RCC 7860 (cell line): ENCODE measurements at places on chromosomes 3 and 15.
A peak's percentile ranks its signal among the peaks of the same experiment; 100 is the strongest.

GRCh38 chr3:167754049-167754448 is 18.5 kb downstream of the SERPINI1 start:
- DNase-seq: no peak

DNA sequence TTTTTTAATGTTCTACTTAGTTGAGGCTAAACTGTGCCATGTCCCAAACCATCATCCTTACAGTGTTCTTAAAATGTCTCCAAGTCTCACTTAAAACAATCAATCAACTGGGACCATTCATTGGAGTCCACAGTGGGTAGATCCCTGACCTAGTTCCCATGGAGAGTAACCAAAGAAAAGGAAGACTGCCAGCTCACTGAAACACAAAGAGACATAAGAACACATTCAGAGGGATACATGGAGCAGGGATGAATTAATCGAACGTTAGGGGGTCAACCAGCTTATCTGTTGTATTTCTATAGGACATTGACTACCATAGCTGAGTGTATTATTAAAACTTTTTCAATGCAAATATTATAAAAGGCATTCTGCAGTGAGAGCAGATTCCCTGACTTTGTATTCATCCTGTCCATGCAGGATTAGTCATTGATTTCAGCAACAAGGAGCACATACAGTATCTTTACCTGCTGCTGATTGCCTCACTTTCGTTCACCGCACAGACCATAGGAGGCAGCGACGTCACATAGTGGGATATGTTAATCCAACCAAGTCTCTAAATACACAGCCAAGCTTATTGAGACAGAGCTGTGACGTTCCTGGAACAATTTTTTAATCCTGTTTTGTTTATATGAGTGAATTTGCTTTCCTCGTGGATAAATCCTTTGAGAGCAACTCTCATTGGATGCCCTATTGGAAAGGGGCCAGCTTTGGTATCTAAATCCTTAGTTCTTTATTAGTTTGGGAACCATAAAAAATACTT is 364.9 kb upstream of the RBMS3 start:
- DNase-seq: peak; percentile 56

GRCh38 chr15:98427321-98427720 is 221.0 kb upstream of the IGF1R start:
- DNase-seq: no peak

DNA sequence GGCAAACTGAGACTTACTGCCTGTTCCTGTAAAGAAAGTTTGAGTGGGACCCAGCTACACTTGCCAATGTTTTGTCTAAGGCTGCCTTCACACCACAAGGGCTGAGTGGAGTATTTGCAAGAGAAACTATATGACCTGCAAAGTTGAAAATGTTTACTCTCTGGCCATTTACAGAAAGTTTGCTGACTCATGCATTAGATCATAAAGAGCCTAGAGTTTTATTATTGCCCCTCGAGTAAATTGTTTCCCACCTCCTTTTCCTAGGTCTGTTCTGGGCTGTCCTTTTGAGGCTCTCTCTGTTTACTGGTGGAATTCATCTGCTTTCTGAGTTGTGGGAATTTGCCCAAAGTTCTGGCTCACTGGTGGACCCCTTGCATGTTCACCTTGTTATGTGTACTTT is 6.7 kb upstream of the PROK2 start:
- no peak for DNase-seq

DNA sequence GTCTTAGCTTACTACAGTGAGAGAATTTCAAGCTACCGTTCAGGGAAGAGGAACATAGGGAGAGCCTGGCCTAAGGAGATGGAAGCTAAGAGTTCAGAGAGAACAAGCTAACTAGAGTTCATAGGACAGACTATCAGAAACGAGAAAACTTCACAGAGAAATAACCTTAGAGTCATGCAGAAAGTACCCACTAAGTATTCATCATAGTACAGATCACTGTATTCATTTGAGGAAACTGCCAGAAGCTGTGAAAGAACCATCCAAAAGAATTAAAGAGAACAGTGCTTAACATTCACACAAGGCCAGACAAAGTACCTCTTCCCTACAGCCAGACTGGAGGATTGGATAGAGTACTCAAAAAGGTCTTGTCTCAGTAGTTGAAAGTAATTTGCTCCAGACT is 15.2 kb upstream of the GBE1 start:
- no peak for DNase-seq

- no peak for DNase-seq
Measured at GRCh38 chr15:59399465-59400102, 26.9 kb upstream of the MYO1E start.

DNA sequence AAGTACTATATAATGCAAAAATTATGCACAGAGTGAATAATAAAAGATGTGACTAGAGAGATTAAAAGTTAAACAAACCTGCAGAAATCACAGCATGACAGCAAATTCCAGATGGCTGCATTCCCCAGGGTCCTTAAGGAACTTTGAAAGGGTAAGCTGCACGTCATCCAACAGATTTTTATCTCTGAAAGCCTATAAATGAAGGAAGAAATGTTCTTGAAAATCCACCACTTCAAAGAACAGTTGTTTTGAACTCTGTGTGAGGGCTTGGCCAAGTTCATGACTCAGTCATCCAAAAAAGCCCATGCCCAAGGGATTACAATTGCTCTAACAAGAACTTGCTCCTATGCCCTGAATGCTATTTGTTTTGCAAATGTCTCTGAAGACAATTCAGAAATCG is 603.6 kb downstream of the PLOD2 start:
- no peak for DNase-seq

- DNase-seq: no peak
Measured at GRCh38 chr3:196689941-196690660, 21.9 kb downstream of the CEP19 start.

DNA sequence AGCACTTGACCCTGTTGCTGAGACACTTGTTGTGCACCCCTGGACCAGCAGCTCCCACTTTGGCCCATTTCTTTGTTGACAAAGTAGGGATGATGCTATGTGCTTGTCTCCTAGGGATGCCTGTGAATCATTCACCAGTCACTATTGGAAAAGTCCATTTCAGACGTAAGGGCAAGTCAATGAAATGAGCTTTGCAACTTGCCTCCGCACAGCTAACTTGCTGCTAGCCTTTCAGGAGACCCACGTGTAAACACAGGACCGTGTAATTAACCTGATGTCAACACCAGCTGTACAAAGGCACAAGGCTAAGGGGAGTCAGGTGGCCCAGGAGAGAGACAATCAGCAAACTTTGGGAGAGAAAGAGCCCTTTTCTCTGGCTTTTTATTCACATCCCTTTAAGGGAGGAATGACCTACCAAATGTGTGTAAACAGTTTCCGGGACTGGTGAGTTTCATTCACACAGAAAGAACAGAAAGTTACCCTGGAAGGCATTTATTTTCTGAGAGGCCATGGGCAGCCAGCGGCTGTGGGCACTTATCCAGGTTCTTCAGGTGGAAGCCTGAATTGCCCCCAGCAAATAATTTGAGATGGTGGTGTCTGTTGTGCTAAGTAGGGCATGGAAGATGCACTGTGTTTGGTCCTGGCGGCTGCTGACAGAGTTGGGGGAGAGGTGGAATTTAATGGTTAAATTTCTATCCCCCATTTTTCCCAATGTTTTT is 54.0 kb downstream of the TIPARP start:
- no peak for DNase-seq

DNA sequence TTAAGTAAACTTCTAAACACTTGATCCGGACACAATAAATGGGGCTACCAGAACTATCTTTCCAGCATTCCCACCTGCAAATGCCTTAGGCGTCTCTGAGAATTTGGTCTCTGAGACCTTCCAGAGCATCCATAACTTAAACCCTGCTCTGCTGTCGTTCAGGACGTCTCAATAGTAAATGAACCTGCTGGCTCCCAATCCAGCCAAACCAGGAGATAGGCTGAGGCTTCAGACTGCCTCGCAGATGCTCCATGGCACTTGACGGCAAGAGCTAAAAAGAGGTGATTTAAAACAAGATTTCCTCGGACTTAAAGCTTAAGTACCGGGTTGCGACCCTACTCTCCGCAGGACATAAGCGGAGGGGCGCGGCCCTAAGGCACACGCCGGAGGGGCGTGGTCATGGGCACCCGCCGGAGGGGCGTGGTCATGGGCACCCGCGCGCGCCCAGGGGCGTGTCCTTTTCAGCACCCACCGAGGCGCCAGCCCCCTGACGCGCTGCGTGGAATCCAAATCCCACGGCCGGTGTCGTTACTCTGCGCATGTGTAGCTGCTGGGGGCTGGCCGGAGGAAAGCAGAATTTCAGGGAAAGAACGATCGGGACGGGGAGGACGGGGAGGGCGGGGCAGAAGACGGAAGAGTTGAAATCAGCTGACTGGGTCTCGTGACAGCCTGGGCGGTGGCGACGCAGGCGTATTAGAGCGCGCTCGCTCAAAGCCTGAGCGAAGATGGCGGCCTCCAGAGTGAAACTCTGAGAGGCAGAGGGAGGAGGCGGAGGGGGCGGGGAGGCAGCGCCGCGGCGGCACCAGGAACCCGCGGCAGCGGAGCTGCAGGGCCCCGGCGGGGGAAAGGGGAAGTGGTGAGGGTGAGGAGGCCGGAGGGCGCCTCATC is at the start of gene DNAJC13:
Gene DNAJC13 (plus strand): TSS at position 696 of the 888 bp plus-strand sequence. CDS start 17,049 bp downstream, outside the sequence.
- DNase-seq: peak; percentile 83

- DNase-seq: no peak
Measured at GRCh38 chr3:149081772-149082171, 4.6 kb downstream of the HLTF start.

DNA sequence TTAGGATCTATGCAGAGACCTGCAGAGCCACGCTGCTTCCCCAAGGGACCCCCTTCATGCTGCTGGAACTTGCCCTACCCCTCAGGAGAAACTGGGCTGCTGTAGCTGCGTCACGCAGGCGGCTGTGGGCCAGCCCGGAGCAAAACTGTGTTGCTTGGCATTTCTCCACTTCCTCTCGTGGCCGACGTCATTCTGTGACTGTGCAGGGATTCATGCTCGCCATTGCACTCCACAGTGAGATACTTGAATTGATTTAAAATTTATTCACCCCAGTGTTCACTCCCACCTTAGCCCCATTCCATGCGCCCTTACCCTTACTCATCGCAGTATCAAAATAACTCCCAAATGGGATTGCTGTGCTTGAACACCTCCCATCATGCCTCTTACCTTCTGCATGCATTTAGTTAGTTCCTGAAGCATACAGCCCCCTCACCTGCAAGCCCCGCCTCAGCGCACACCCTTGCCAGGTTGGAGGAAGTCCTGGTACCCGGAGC is 45.7 kb downstream of the TMEM44 start:
- DNase-seq: no peak

- no peak for DNase-seq
Measured at GRCh38 chr15:71239592-71240364, 124.5 kb downstream of the THSD4 start.

GRCh38 chr15:60843482-60843881 is 364.5 kb upstream of the ICE2 start:
- DNase-seq: no peak

- DNase-seq: no peak
Measured at GRCh38 chr3:26840272-26840870, 217.8 kb downstream of the LRRC3B start.

- DNase-seq: no peak
Measured at GRCh38 chr3:65485826-65486469, 552.8 kb downstream of the MAGI1 start.

- no peak for DNase-seq
Measured at GRCh38 chr15:94411285-94411684, 179.9 kb downstream of the MCTP2 start.

DNA sequence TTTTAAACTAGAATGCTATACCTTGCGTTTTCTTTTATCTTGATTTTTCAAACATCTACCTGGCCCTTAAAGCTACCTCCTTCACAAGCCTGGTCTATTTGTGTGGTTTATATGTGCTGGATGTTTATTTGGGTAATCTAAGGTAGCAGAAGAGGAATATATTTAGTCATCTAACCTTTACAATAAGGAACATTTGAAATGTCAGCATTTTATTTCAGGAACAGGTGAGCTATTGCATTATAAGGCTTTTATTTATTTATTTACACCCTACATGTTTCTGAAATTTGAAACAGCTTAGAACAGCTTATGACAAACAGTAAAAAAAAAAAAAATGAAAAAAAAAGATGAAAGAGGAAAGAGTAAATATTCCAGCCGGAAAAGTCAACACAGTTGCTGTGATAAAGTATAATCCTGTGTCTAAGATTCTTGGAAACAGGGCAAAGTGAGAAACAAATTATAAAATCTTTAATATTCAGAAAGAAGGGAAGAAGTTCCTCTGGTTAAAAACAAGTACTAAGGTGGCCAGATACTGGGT is 19.5 kb downstream of the HHLA2 start:
- DNase-seq: no peak

GRCh38 chr3:159786489-159787177 is 202.0 kb upstream of the IL12A start:
- DNase-seq: no peak

- DNase-seq: no peak
Measured at GRCh38 chr3:151362751-151363174, 21.8 kb downstream of the P2RY12 start.

DNA sequence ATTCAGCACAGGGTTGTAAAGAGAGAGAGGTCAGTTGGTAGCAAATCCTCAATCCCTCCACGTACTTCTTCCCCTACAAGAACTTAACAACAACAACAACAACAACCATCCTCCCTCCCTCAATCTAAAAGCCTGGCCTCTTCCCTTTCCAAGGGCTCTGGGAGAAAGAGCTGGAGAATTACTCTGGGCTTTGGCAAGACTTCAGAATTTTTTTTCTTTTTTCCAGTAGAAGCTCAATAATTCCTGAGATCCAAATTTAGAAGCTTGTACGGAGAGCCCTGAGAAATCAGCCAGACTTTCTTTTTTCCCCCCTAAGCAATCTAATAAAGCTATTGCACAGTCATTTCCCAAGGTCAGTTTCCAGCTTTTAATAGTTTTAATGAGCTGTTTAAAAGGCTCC is 95.8 kb upstream of the CACNA2D3 start:
- DNase-seq: no peak

DNA sequence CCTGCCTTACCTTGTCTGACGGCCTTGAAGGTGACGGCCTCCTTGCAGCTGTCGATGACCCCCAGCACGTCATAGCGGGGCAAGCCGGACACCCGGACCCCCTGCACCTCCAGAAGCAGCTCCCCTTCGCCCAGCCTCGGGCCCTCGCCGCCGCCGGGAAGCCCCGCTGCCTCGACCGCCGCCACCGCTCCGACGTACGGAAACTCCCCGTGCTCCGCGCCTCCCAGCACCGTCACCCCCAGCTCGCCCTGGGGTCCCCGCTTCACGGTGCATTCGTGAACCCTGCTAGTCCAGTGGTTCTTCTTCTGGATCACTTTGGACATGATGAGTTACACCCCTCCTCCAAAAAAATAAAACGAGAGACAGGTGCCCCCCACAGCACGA is 740 bp downstream of the MAGI1 start:
- no peak for DNase-seq

- no peak for DNase-seq
Measured at GRCh38 chr3:154552338-154552737, 122.3 kb upstream of the GPR149 start.

DNA sequence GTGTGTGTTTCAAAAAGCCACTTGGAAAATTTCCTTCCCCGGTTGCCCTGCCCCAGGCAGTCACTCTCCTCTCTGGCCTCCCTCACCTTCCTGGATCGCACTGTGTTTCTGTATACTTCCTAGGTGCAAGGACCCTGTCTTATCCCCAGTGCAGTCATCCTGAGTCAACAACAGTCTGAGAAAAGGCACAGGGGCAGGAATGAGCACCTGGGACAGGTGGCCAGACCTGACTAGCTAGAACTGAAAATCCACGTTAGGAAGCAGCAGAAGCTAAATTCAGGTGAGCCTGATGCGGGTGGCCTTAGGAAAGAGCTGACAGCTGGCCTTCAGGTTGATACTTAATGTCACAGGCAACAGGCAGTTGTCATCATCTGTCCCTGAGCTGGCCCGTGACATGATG is 62.9 kb upstream of the VGLL4 start:
- no peak for DNase-seq
